ENCODE measurements at places on chromosomes 1 and 21.

DNA sequence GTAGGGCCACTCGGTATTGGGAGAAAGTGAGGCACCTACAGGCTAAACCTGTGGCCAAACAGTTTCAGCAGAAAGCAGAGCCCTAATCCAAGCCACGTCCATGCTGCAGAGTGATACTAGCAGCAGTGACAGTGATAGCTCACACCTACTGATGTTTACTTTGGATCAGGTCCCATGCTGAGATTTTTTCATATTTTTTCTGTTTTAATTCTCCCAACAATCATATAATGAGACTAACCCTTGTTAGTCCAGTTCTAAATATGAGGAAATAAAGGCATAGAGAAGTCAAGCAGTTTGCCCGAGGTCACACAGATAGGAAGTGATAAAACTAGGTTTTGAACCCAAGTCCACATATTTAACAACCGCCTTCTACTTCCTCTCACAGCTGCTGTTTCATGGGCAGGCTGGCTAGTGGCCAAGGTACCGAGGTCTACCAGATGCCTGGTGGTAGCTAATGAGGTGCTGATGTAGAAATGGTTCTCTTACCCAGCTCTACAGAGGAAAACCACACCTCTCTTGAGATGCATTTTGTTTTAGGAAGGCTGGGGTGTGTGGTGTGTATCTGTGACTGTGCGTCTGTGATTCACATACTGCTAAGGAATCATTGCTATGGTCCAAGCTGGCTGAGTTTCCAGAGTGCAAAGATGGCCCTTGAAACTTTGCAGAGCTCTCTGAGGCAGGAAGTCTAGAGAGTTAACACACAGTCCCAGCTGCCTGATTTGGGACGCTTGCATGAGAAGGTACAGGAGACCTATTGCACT is 80.3 kb upstream of the ARTN start:
- DNase-seq: peak; percentile 84

- DNase-seq: no peak
Observed at GRCh38 chr1:99218572-99218971, 45.7 kb upstream of the PLPPR4 start.

- DNase-seq: no peak
Observed at GRCh38 chr1:23984417-23985186, 4.5 kb upstream of the SRSF10 start.

GRCh38 chr1:170970256-170970655 is 34.9 kb downstream of the MROH9 start:
- no peak for DNase-seq

DNA sequence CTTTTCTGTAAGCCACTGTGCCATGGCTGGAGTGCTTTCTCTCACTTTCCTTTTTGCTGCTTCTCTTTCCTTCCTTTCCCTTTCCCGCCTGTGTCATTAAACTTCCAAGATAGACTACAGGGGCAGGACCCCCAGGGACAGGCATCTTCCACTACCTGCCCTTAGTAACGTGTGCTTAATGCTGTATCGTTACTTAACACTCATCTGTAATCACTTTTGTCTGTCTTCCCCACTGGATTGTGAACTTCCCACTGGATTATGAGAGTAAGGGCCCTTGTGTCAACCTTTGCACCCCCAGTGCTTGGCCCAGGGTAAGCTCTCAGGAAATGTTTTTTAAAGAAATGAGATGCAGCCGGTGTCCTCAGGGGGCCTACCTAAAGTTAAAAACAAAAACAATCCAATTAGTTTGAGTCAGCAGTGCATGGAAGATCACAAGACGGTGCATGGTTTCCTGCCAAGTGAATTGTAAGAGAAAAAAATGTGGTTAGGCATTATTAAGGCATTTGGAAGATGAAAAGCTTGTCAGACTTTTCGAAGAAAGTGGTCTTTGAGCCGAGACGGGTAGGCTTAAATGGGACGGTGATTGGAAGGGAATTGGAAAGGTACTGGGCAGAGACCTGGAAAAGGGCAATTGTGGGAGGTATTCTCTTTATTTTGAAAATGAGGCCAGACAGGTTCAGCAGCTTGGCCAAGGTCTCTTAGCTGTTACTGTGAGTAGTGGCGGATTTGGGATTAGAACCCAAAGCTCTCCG is 958 bp downstream of the LYPLAL1 start:
- peak; percentile 61 for DNase-seq

All from AG08395 (cell line).